ENCODE measurements at places on chromosomes 12 and 14.

GRCh38 chr14:104510794-104511611, 68.6 kb upstream of the C14orf180 start:
- DNase-seq = no peak

GRCh38 chr14:60867503-60868172, 113.2 kb downstream of the TRMT5 start:
- no peak for DNase-seq

DNA sequence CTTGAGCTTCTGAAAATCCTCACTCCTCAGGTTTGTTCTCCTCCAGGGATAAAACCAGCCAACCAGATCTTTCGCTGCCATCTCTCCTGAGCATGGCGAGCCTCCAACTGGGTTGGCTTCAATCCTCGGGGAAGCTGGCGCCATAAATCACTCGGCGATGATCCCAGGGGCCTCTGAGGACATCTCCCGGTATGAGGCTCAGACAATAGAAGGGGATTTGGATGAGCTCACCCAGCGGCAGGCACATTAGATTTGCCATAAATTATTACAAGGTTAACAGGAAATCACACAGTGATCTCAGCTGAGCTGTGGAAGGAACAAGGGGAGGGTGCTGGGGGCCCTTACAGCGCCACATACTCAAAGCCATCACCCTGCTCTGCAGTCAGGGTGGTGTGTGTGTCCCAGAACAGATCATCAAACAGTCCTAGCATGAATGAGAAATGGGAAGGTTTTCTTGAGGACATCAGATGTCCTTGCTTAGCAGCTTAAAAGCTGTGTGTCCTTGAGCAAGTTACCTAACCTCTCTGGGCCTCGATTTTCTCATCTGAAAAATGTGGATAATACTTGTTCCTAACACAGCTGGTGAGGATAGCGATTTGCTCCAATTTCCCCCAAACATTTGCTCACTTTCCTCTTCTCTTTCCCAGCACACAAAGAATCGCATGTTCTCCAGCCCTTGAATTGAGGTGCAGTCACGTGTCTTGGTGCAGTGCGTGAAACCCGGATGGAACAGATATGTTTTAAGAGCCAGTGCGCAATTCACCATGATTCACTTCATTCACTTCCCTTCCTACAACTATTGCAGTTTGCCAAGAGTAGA, 142.8 kb downstream of the SCARB1 start:
- peak; percentile 83 for DNase-seq

- DNase-seq = no peak
Measured at GRCh38 chr12:130043685-130044406, 118.4 kb upstream of the FZD10 start.

GRCh38 chr14:85412756-85413155, 117.2 kb upstream of the FLRT2 start:
- no peak for DNase-seq

DNA sequence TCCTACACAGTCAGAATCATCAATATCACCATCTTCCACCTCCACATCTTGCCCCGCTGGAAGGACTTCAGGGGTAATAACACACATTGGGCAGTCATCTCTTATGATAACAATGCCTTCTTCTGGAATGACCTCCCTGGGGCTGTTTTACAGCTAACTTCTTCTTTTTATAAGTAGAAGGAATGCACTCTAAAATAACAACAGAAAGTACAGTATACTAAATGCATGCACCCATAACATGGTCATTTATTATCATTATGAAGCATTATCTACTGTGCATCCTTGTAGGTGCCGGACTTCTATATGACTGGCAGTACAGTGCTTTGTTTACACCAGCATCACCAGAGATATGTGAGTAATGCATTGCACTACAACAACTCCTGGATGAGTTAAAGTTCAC, 19.0 kb upstream of the NUAK1 start:
- DNase-seq = no peak

DNA sequence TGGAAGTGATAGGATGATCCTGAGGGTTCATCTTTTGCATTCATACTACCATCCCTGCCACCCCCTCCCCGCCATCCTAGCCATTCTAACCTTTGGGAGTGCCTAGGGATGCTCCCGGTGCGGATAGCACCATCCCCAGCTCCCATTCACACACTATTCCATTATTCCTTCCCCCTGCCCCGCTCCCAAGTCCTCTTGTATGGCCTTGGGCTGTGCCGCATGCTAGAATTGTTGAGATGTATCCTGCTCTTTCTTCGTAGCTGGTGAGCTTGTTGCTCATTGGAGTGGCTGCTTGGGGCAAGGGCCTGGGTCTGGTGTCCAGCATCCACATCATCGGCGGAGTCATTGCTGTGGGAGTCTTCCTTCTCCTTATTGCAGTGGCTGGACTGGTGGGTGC, 644 bp downstream of the TSPAN31 start:
- no peak for DNase-seq

DNA sequence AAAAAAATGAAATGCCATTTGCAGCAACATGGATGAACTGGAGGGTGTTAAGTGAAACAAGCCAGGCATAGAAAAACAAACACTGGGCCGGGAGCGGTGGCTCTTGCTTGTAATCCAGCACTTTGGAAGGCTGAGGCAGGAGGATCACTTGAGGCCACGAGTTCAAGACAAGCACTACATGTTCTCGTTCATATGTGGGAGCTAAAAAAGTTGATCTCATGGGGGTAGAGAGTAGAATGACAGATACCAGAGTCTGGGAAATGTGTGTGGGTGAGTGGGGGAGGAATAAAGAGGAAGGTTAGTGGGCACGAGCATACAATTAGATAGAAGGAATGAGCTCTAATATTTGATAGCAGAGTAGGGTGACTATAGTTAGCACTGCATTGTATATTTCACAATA, 21.5 kb downstream of the CACNA2D4 start:
- no peak for DNase-seq

- peak; percentile 29 for DNase-seq
Measured at GRCh38 chr14:53055003-53055402, 98.1 kb downstream of the DDHD1 start.

- DNase-seq = no peak
Measured at GRCh38 chr12:807041-807735, 54.8 kb downstream of the WNK1 start.

DNA sequence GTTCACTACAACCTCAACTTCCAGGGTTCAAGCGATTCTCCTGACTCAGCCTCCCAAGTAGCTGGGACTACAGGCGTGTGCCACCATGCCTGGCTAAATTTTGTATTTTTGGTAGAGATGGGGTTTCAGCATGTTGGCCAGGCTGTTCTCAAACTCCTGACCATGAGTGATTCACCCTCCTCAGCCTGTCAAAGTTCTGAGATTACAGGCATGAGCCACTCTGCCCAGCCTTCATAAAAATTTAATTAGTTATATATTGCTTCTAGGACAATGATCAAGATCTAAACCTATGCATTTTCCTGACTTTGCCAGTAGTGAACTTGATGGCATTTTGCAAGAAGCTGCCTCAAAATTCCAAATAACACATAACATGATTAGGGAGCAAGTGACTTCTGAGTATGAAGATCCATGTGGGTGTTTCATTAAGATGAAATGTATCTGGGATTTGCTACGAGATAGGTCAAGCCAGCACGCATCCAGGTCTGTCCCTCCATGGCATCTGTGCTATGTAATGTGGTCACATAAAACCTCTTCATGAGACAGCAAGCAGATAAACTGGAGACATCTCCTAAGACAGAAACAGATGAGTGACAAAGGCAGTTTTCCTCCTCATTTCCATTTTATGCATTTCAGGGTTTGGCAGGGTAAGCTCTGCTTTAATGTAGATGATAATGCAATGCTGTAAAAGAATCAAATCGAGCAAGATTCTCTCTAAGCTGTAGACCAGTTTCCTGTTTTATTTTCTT, 319.4 kb upstream of the ATP2B1 start:
- DNase-seq = peak; percentile 6

DNA sequence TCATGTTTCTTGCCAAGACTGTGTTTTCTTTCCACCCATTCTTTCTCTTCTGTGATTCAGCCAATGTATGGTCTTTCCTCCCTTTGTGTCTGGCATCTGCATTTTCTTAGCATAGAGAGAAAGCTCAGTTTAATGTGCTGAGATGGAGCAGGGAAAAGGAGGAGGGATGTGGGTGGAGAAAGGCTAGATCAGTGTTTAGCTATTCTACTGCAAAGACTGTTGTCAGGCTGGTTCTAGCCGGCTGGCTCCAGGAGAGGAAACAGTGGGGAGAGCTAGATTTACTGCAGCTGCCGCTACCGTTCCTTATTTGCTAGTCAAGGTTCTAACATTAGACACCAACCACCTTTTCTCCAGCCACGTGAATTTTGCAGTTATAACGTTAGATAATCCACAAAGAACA, 5.2 kb upstream of the RIMKLB start:
- peak; percentile 63 for DNase-seq

DNA sequence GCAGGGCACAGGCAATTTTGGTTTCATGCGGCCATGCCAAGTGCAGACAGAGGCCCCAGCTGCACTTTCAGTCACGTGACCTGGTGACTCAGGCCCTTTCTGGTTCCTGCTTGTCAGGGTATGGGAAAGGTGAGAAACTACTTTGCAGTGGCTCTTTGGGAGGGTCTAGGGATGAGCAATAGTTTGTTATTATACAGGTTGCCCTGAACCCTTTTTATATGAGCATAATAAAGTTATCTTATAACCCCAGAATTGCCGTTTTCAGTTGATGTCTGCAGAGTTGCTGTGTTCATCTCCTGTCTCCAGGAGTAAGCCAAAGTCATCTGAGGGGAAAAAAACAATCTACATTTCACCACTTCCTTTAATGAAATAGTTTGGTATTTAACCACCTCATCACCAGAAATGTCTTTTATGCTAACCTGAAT, 30.9 kb upstream of the EMP1 start:
- DNase-seq = peak; percentile 73

- DNase-seq = no peak
Measured at GRCh38 chr12:49609875-49610154, 4.4 kb upstream of the FAM186B start.

- DNase-seq = no peak
Measured at GRCh38 chr14:84527706-84528105, 1002.2 kb upstream of the FLRT2 start.

- DNase-seq = peak; percentile 43
Measured at GRCh38 chr12:45613296-45613695, 116.2 kb upstream of the ARID2 start.

- DNase-seq = no peak
Measured at GRCh38 chr12:101839324-101840283, 8.8 kb upstream of the GNPTAB start.

- no peak for DNase-seq
Measured at GRCh38 chr12:50639721-50640120, 124.2 kb upstream of the ATF1 start.

DNA sequence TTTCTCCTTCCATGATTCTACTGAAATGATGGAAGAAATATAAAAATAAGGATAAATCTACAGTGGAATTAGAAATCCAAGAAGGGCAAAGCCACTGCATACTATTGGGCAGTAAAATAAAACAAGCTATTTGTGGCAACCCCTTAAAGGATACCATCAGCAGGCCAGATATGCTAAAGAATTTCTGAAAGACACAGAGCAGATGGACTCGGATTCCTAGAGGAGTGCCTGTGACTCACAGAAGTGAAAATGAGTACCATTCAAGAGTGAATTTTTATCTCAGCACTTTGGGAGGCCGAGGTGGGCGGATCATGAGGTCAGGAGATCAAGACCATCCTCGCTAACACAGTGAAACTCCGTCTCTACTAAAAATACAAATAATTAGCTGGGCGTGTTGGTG, 318.1 kb downstream of the LRIG3 start:
- DNase-seq = peak; percentile 26

DNA sequence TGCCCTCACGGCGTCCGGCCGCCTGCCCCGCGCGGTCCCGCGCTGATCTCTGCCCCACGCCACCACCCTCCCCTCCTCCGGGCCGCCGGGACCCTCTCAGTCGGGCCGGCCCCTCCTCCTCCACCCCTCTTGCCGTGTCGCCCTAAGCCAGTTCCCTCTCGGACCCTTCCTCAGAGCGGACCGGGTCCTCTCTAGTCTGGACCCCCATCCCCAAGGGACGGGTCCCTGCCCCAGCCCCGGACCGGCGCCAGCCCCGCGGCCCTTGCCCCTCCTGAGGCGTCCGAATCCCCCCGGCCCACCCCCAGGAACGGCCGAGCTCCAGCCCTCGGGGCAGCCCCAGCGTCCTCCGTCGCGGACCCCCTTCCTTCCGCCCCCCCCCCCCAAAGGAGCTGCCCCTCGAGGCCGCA, 485 bp downstream of the PPP4R4 start:
- DNase-seq = no peak

- no peak for DNase-seq
Measured at GRCh38 chr12:71041476-71041875, 116.3 kb downstream of the TSPAN8 start.

- peak; percentile 30 for DNase-seq
Measured at GRCh38 chr12:21906919-21907493, 34.2 kb downstream of the ABCC9 start.

DNA sequence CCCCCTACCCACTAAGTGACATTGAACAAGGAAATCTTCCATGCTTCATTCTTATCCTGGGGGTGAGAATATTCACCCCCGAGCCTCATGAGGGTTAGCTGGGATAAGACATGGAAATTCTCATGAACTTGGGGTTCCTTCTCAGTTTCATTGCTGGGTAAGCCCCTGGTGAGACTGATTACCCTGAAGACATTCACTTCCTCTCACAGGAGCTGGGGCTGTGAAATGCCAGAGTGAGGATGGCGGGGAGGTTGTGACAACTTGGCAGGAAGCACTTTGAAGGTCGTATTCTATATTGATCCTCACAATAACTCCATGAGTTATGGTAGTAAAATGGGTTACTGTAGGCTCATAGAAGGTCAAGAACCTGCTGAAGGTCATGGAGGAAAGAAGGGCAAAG, 43.5 kb downstream of the ESRRB start:
- DNase-seq = no peak

GRCh38 chr12:47068539-47068938, 10.9 kb upstream of the PCED1B start:
- no peak for DNase-seq

DNA sequence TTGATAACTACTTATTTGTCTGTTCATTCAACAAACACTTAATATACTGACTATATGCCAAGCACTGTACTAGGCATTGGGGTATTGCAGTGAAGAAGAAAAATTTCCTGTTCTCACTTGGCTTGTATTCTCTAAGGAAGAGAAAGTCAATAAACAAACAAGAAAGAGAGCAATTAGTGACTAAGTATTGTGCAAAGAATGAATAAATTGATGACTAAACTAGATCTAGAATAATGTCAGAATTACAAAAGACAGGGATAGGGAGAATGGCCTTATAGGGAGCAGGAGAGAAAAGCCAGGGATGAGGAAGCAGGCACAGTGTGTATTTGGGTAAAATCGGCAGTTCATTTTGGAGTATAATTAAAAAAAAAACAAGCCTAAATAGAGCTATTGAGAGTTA, 4.2 kb upstream of the LIN7A start:
- DNase-seq = no peak

- DNase-seq = no peak
Measured at GRCh38 chr14:99595524-99595923, 8.5 kb downstream of the CCDC85C start.

- DNase-seq = no peak
Measured at GRCh38 chr12:47602949-47603558, 102.8 kb downstream of the RPAP3 start.
